ENCODE measurements at places on chromosomes 3 and 15.

GRCh38 chr3:128760042-128760441 is 34.1 kb downstream of the RAB7A start:
- no peak for DNase-seq

DNA sequence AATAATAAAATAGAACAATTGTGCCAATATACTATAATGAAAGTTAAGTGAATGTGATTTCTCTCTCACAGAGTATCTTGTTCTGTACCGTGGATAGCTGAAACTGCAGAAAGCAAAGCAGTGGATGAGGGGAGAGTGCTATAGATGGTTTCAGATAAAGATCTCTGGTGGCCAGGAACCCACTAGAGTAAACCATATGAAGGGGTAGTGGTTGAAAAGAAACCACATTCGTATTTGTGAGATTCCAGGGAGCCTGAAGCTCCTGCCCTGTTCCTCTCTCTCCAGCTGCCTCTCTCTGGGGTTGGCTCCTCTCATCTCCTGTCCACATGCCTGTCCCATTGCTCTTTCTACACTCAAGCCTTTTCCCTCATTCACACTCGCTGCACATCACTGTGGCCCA is 8.9 kb downstream of the ABHD17C start:
- DNase-seq = no peak

- no peak for DNase-seq
Observed at GRCh38 chr15:59166601-59167265, 39.9 kb upstream of the LDHAL6B start.

- no peak for DNase-seq
Observed at GRCh38 chr3:137201066-137201465, 243.3 kb downstream of the IL20RB start.

Data from stimulated activated CD4-positive, alpha-beta T cell treated with anti-CD3 and anti-CD28 coated beads, Interleukin-12 subunit alpha, Interleukin-12 subunit beta, amount 100 ng/mL, for 48 hours (primary cell).